Frontal cortex (tissue), 4 donors: ENCODE measurements at places on chromosomes 12 and 14. TPM values are rescaled to one million over a fixed set of nuclear protein-coding genes. Genes with fewer than 3 reads are reported as not detected.

The HOXC5 gene
- not detected for total RNA-seq

The RIPK3 gene
- total RNA-seq, result under 0.01 TPM

The FAM181A gene
- total RNA-seq, result 2.4 TPM

The HOXC12 gene
- total RNA-seq, result not detected

The PRORP gene
- total RNA-seq, result 19.2 TPM

The NKX2-1 gene
- 0.82 TPM for total RNA-seq
